COR-L47 (cell line): ENCODE measurements at places on chromosomes 2 and 18.

GRCh38 chr2:30368258-30368657 lies 78.8 kb upstream of the LCLAT1 start:
- no peak for DNase-seq

DNA sequence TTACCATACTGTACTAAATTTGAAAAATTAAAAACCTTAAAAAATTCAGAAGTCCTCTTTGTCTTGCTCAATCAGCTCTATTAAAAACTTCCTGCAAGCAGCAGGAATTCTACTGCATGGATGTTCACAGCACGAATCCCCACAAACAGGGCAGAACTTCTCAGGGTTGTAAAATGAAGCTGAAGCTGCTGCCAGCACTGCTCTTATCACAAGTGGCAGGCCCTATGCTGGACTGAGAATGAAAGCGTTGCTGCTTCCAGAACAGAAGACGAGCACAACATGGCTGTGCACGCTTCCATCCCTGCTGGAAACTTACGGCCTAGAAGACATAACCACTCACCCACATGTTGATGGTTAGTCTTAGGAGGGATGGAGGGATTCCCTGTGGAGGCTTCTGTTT lies 134.0 kb downstream of the RAB3GAP1 start:
- DNase-seq, result no peak

GRCh38 chr18:11412811-11413210 lies 196.6 kb upstream of the SLC35G4 start:
- DNase-seq, result no peak

DNA sequence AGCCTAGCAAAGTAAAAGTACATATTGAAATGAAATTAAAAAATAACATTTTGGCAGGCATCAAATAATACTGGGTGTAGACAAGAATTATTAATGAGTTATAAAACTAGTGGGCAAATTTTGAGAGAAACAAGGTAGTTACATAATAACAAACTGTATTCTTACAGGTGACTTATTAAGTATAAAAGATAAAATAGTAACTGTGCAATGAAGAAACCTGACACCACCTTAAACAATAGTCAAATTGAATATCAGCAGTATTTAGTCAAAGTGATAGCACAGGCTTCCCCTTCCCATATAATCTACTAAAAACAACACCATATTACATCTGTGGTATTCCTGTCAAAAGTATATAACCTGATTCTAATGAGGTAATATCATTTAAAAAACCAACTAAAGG lies 1099.8 kb upstream of the CRIM1 start:
- no peak for DNase-seq

- no peak for DNase-seq
Observed at GRCh38 chr2:237806334-237806733, 7.8 kb downstream of the RBM44 start.

GRCh38 chr2:56522605-56523089 lies 338.9 kb downstream of the CCDC85A start:
- peak; percentile 53 for DNase-seq

- no peak for DNase-seq
Observed at GRCh38 chr2:8545695-8546611, 135.9 kb upstream of the ID2 start.

DNA sequence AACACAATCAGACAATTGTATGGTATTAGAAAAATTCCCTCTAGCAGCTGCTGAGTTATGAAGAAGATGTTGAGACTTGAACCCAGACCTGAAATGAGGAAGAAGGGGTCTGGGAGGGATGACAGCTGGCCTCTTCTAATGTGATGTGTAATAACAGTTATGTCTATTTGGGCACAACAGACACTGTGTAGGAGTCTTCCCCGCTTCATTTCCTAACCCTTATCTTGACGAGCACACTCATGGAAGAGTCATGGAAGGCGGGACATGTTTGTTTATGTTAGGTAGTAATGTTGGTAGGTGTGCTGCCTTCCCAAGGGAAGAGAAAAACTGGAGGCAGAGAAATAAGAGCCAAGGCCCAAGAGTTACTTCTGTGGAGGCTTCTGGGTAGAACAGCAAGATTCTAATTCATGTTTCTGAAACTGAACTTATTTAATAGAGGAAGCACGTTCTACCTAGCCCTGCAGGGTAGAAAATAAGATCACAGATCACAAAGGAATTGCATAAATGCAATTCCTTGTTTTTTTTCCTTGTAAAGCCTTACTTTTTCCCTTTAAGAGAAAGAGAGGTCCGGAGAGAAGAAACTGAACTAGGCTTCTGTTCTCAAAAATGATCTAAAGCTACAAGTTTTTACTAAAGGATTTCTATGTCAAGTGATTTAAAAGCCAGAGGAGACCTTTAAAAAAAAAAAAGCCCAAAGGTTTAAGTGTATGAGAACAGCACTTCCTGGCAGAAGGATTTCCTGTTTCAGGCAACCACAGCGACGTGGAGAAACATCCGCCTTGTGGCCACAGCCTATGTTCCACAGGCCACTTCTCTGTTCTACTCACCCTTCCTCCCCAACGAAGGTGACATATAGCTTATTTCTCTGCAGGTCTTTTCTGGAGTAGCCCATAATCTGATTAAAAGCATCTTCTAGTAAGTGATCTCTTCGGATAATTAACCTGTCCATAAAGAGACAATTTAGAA lies 68.5 kb upstream of the STK17B start:
- DNase-seq, result no peak

GRCh38 chr18:40925071-40925541 lies 1029.9 kb upstream of the PIK3C3 start:
- DNase-seq, result no peak

DNA sequence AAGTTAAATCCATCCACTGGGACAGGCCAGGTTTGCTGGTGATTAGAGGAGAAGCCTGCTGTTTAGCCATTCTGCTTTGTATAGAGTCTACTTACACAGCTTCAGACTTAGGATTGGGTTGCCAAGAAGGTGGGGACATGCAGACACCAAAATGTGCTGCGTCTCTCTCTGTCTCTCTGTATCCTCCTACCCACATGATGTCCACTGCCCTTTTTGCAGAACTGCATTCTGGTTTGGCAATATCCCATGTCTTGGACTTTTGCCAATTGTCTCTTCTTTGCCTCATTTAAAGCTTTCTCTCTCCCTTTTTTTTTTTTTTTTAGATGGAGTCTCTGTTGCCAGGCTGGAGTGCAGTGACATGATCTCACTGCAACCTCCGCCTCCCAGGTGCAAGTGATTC lies 261.1 kb upstream of the FN1 start:
- DNase-seq, result no peak

- DNase-seq, result no peak
Observed at GRCh38 chr18:26022585-26022984, 67.8 kb downstream of the SS18 start.

DNA sequence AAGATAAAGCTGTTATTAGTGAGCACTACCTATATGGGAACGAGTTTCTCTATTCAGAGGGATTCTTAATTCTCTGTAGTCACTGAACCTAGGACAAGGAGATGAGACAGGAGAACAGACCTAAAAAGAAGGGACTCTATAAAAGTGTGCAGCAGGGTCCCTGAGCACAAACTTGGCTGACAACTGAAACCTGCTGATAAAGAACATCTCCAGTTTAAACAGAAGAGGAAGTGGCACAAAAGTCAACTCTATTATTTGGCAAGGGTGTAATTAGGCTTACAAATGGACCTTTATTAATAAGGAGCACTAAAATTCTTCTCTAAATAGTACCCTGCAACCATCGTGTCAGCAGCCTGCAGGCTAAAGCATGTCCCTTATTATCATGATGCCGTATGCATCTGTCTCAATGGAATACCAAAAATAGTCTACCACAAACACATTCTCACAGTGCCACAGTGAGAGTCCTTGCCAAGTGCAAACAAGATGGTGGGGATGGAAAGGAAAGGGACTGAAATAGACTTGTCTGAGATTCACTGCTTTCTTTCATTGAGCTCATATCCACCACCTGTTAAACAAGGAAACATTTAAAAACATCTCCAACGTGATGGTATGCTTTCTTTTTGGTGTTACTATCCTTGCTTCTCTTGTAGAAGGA lies 260.2 kb downstream of the INSIG2 start:
- no peak for DNase-seq

DNA sequence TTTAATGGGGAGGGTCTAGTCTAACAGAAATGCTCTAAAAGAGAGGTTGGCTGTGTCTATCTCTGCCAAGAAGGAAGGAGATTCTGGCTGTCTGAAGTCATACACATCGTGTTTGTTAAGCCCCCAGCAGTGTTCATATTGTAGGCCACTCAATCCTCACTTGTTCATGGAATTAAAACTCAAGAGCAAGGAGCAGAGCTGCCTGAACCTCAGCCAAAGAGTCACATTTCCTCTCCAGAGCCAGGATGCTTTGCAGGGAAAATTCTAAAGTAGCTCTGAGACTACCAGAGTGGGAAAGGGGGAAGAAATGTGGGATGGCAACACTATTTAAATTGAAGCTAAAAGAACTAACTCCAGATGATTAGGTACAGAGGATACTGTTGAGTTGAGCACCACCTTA lies 190.7 kb upstream of the CXCR4 start:
- DNase-seq, result no peak

DNA sequence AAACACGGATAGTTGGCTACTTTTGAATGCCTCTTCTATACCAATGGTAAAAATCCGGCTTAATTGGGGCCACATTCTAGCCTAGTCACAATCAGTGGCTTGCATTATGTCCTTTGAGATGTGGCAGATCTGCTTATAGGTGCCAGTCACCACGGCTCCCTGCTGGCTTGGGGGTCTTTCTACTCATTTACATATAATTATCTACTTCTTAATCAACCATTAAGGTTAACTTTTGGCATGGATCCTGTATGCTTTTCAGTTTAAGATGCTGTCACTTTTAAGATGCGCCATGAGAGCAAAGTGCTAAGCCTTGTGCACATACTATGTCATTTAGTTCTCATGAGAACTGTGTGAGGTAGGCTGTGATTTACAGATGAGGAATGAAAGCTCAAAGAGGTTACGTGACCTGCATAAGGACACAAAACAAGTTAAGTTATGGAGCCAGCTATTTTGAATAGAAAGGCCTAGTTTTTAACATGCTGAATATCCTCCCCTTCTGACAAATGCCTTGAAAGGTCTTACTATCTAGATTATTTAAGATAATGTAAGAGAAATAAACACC lies 4.1 kb downstream of the NEDD4L start:
- DNase-seq, result no peak

- DNase-seq, result peak; percentile 62
Observed at GRCh38 chr2:187826023-187826422, 271.8 kb upstream of the TFPI start.

DNA sequence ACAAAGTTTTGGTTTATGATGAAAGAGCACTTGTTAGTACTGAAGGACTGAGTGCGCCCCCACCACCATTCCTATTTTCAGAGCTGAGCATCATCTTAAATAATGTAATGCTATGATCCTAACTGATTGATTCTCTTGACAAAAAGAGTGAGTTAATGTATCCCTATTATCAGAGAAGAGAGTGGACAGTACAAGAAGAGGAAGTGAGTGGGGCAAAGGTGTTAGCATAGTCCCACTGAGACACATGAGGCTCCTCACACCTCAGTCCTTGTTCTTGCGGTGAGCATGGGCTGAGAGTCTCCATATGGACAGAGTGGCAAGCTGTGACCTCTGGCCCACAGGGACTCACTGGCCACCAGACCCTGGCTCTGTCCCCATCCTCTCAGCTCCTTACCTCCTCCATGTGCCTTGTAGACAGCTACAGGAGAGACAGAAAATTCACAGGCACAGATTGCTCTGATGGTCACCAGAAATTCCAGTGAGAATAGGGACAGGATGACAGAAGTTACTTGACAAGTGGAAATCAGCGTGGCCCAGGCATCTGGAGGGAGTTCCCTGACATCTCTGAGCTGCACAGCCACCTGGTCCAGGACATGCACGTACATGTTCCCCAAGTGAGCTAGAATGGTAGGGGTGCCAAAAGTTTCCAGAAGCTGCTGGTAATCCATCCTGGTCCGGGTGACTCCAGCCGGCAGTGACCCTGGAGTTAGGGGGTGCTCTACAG lies 32.6 kb downstream of the NAPG start:
- DNase-seq, result no peak
